ENCODE measurements at places on chromosomes 1 and 21.

DNA sequence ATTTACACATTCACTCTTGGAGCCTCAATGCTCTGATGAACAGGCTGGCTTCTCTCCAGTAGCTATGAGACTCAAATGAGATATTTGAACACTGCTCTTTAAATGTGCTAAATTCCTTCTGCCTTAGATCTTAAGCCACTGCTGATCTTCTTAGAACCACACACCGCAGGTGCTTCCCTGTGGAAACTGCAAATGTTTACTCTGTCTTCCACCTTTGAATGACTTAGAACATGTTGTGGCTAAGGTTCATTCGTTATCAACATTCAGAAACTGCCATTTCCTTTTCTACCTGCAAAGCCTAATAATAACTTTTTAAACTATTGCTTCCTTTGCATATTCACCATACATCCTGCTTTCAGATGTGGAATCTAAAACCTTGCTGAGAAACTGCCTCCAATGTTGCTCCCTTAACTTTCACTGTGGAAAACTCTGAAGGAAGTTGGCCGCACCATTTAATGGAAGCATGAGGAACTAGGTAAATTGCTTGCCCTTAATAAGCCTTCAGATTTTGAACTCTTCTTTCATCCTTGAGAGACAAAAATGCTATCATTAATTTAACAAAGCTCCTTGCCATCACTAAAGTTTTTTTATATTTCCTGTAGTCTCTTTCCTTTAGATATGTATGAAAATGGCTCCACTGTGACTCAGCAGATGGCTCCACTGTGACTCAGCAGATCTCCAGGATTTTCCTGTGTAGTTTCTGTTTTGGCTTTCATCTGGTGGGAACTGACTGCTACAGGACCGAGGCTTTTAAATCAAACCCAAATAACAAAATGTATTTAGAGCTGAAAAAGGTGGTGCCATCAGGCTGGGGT lies 143.8 kb downstream of the TNFSF18 start:
- no peak for DNase-seq

- DNase-seq: no peak
Measured at GRCh38 chr21:42237577-42237976, 18.6 kb downstream of the ABCG1 start.

GRCh38 chr1:25034736-25035522 lies 104.9 kb upstream of the RUNX3 start:
- no peak for DNase-seq

GRCh38 chr1:116553386-116554115 lies 17.3 kb downstream of the CD58 start:
- no peak for DNase-seq

GRCh38 chr1:107795441-107795840 lies 169.5 kb downstream of the VAV3 start:
- no peak for DNase-seq

DNA sequence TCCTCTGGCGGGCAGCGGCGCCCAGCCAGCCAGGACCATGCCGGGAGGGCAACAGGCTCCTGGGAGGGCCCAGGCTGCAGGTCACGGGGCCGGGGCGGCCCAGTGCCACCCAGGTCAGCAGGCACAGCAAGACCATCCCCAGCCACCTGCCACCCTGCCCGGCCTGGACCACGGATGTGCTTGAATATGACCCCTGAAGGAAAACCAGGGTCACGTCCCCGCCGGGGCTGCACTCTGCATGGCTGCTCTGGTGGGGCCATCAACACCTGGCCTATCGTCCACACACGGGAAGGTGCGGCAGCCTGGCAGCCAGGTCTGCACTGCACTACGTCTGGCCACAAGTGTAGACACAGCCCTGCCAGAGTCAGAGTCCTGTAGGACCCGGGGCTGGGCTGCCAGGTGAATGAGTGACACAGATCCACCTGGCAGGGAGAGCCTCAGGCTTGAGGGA lies 6.9 kb downstream of the WNT9A start:
- DNase-seq: no peak

DNA sequence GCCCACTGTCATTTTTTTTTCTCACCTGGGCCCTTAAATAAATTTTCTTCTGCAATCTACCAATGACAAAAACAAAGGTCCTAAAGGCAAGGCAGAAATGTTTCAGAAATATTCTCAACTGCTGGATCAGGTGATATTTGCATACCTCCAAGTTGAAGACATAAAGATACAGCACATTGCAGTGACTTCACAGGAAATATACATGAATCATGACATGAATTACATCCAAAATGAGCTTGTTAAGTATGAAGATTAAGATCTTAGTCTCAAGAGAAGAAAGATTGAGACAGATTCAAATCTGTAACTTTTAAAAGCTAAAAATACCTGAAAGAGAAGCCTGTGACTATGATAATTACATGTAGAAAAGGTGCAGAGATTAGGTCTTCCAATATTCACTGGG lies 207.8 kb downstream of the SIPA1L2 start:
- DNase-seq: no peak

- DNase-seq: no peak
Measured at GRCh38 chr1:60848583-60849188, 233.7 kb upstream of the NFIA start.

DNA sequence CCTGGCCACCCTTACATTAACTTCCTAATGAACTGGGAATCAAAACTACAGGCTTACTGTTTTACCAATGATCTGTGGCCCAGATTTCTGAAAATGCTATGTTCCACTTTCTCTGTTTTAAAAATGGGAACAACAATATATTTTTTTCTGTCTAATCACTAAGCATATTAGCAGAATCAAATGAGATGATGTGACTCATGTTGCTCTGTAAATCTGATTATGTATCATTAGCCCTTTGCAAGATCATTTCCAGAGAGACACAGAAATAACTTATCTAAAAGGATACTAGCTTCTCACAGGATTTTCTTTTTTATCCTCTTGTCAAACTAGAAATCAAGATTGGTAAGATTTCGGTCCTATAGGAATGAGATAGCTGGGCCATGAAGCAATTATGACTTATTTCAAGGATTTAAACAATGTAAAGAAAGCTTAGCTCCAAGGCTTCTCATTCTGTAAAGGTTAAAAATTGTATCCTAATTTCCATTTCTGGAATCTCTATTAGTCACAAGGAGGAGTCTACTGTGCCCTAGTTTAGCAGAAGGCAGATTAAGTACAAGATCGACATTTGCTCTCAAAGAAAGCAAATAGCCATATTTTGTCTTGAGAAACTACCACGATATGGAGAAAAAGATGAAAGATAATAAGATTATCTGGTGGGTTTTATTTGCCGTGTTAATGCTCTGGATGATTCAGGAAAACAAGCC lies 32.4 kb upstream of the CAMSAP2 start:
- DNase-seq: no peak

- no peak for DNase-seq
Measured at GRCh38 chr1:35049116-35049515, 17.4 kb upstream of the ZMYM6 start.

DNA sequence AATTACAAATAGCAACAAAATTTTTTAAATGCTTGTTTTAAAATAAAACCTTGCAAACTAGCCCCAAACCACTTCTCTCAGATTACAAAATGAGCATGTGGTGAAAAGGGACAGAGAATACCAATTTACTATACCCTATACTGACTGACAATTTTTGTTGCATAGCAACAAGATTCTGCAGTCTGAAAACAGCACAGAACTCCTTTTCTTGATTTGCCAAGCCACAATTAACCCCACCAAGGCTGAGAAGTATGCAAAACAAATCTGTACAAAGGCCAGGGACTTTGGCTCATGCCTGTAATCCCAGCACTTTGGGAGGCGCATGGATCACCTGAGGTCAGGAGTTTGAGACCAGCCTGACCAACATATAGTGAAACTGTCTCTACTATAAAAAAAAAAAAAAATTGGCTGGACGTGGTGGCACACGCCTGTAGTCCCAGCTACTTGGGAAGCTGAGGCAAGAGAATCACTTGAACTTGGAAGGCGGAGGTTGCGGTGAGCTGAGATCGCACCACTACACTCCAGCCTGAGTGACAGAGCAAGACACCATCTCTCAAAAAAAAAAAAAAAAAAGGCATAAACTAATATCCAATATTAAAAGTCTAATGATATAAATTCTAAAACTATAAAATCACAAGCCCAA lies 21.8 kb downstream of the ENAH start:
- DNase-seq: no peak

DNA sequence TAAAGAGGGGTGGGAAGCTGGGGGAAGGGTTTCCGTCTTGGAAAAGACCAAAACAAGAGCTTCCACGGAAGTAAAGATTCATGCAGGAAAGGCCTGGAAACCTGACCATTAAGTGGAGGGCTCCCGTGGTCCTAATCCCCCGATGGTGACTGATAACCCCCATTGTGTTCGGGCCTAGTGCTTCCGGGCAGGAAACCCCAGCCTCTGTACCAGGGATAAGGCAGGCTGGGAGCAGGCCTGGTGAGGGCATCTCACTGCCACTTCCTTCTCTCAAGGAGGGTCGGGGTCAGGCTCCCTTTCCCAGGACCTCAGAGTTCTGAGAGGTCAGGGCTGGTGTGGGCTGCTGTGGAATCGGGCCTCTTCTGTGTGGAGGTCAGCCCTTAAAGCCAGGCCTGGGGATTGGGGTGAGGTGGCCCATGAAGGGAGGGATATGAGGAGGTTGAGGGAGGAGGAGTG lies 136.9 kb downstream of the CDC7 start:
- no peak for DNase-seq

DNA sequence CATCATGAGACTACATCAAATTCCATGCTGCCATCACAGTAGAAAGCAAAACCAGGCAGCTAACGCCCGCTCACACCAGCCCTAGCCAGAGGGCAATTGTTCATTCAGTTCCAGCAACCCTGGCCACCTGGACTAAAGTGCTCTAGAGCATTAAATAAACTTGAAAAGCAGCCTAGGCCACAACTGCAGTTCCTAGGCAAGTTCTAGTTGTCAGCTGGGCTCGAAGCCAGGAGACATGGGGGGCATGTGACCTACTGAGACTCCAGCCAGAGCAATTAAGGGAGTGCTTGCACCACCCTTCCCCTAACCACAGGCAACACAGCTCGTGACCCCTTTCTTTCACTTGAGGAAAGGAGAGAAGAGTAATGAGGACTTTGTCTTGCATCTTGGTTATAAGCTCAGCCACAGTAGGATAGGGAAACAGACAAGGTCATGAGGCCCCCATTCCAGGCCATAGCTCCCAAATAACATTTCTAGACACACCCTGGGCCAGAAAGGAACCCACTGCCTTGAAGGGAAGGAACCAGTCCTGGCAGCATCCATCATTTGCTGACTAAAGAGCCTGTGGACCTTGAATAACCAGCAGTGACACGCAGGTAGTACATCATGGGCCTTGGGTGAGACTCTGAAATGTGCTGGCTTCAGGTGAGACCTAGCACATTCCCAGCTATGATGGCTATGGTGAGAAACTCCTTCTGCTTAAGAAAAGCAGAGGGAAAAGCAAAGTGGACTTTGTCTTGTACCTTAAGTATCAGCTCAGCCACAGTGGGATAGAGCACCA lies 77.0 kb downstream of the ZZZ3 start:
- no peak for DNase-seq

DNA sequence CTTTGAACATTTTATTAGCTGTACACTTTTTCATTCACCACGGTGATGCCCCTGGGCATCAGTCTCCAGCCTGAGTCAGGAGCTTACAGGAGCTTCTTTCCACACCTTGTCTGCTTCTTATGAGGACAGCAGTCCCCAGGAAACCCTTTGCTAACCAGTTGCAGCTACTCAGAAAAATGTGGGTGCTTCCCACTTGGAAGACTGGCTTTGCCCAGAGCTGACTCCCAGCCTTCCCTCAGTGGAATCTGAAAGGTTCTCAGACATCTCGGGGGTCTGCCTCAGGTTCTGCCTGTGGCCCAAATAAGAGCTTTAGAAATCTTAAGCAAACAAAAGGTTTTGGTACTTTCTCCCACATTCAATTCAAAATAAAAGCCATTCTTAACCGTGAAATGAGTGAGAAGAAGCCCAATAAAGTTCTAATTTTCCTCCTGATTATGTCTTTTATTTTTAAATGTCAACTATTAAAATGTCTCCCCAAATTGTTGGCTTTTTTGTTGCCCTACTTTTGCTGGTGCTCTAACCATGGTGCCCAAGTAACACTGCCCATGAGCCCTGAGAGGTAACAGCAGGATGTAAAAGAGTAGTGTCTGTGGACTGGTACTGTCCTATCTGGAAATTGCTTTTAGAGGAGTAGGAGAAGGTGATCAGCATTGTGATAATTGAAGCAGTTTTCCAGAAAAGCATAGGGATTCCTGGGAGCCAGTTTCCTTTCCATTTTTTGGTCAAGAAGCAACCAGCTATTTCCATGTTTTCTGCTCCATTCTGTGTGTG lies 5.6 kb downstream of the C1orf53 start:
- DNase-seq: no peak

GRCh38 chr21:37085726-37086125 lies 12.7 kb downstream of the TTC3 start:
- no peak for DNase-seq

DNA sequence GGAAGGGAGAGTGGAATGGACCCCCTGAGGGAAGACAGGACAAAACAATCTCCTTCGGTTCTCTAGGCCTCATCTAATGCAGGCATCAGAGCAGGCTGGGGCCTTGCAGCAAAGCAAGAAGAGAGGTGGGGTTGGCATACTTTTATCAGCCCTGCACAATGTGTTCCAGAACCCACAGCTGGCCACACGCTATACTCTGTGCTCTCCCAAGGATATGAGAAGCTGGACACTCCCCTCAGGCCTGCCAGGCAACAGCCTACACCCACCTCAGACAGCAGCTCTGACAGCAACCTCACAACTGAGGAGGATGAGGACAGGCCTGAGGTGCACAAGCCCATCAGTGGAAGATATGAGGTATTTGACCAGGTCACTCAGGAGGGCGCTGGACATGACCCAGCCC lies 27.3 kb downstream of the LY9 start:
- DNase-seq: no peak

GRCh38 chr1:172429331-172430127 lies 9.0 kb downstream of the C1orf105 start:
- peak; percentile 32 for DNase-seq

- no peak for DNase-seq
Measured at GRCh38 chr1:229221106-229222019, 49.5 kb upstream of the RAB4A start.

GRCh38 chr1:26887125-26887524 lies 3.0 kb downstream of the GPN2 start:
- DNase-seq: no peak

- no peak for DNase-seq
Measured at GRCh38 chr1:15942661-15943327, 33.1 kb downstream of the ZBTB17 start.

- DNase-seq: no peak
Measured at GRCh38 chr21:27511233-27511632, 544.3 kb upstream of the ADAMTS5 start.
